Ascending aorta (tissue), 2 donors: ENCODE measurements at places on chromosomes 2 and 18.

DNA sequence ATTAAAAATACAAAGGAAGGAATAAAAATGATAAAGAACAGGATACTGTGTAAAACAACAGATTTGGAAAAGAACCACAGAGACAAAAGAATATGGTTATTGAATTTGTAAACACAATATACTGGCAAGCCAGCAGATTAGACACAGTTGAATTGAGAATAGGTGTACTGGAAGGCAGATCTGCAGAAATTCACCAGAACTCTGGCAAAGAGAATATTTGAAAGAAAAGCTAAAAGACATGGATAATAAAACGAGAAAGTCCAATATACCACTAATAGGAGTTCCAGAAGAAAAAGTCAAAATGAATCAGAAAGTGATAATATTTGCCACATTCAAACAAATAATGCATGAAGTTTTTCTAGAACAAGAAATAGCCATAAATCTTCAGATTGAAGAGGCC, 11.9 kb upstream of the NEURL3 start:
- no peak for DNase-seq

DNA sequence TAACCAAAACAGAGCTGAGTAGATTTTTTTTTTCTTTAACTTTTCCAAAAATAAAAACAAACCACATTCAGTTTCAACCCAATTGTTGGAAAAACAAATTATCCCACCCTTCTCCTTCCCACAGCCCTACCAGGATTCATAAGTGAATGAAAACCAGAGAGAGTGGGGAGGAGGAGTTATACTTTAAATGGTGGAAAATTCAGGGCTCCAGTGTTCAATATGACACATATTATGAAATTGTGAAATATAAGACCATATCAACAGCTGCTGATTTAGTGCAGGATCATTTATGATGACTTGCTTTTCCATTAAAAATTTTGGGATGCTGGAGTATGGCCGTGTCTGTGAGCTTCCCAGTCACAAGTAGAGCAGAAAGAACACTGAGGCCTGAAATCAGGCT, 26.7 kb downstream of the COLEC12 start:
- DNase-seq, result no peak

GRCh38 chr2:20195431-20196033, 29.4 kb downstream of the SDC1 start:
- DNase-seq, result no peak

GRCh38 chr2:17517481-17518211, 594 bp downstream of the RAD51AP2 start:
- DNase-seq, result no peak

DNA sequence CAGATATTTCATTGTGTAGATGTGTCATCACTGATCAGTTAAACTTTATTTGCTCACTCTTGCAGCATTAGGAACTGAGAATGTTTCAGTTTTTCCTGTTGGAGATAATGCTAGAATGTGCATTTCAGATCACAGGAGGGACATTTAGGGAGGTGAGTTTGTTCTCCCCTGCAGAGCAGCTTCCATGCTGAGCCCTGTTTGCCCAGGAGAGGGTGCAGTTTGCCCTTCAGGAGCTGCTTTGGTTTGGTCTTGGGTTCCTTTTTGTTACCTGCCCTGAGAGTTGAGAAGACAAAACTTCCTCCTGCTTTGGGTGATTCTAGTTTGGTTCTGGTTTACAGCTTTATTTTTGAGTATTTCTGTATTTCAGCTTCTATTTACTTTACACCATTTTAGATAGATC, 49.9 kb downstream of the DGKD start:
- peak; percentile 63 for DNase-seq

GRCh38 chr2:68918497-68918896, 34.2 kb downstream of the GKN2 start:
- no peak for DNase-seq

DNA sequence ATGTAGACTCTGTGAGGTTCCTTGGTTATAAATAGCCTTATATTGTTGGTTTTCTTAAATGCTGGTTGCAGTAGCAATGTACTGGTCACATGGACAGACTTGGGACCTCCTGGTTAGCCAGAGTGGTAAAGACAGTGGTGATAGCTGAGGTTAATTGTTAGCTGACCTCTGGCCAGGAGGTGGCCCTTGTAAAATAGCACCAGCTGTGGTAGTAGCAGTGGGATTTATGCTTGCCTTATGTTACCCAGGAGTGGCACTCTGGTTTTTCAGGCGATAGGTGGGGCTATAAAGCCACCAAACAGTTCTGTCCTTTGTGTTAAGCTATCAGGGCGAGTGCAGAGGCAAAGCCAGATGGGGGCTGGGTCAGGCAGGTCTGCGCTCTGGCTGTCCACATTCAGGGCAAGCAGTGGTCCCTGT, 94.8 kb upstream of the SRD5A2 start:
- no peak for DNase-seq

DNA sequence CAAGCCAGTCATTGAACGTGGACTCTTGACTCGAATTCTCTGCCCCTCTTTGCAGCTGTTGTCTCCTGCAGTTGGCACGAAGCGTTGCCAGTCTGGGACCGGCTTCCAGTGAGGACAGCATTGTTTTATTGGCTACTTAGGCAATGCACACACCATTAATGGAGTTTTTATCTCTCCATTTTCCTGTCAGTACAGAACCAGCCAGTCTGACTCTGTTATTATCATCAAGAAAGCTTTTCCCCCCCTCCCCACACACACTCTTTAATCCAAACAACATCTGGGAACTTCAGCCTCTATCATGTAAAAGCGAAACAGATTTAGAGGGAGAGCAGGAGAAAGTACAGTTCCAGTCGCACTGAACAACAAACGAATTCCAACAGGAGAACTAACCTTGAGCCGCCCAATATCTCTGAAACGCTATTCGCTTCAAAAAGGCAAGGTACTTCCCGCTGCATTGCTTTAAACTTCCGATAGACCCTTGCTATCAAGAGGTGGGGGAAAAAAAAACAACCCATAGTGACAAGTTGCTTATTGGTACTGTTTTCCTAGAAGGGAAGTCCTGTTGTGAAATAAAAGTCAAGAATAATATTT, 38.2 kb downstream of the ACVR1 start:
- no peak for DNase-seq

DNA sequence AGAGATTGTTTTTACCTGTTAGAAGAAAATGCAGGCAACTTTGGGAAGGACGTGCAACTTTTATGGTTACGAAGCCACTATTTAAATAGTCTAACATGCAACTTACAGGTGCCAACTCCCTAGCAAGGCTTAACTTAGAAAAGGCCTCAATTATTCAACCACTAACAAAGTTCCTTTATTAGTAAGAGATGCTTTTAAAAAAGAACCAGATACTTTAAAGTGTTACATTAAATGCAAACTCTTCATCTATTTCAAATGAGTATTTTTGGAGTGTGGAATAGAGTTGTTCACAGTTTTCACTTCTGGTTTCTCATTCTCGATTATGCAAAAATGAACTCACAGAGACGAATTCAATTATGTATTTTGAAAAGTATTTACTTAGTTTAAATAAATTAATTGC, 51.7 kb downstream of the PELI1 start:
- DNase-seq, result no peak

- DNase-seq, result no peak
Observed at GRCh38 chr2:56009758-56010458, 86.3 kb upstream of the EFEMP1 start.

DNA sequence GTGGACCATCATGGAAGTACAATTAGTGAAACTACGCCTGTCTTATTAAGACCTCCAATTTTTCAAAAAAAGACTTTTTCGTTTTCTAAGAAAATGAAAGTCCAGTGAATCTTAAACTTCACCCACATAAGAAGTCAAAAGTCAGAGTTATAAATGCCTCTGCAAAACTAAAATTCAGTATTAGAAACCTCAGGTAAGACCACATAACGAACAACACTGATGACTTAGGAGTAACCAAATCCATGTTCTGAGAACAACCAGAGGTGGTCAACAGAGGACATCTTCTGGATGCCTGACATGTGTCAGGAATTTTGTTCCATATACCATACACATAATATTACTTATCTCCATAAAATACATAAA, 62.4 kb downstream of the RPL31 start:
- DNase-seq, result no peak

DNA sequence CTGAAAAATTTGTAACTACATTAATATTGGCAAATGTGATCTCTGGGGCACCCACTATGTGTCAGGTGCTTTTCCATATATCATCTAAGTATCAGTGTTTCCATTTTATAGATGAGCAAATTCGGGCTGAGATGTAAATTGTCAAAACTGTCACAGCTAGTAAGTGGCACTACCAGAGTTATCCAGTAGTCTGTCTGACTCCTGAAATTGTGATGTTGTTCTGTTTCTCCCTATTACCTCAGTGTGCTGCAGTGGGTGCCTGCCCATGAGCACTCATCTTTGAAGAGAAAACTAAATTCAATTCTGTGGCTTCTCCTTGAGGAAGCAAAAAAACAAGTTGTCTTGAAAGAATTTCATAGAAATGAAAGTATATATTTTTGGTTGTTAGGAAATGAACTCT, 467.4 kb upstream of the FANCL start:
- DNase-seq, result no peak

GRCh38 chr18:59810735-59811520, 88.9 kb upstream of the PMAIP1 start:
- DNase-seq, result no peak

DNA sequence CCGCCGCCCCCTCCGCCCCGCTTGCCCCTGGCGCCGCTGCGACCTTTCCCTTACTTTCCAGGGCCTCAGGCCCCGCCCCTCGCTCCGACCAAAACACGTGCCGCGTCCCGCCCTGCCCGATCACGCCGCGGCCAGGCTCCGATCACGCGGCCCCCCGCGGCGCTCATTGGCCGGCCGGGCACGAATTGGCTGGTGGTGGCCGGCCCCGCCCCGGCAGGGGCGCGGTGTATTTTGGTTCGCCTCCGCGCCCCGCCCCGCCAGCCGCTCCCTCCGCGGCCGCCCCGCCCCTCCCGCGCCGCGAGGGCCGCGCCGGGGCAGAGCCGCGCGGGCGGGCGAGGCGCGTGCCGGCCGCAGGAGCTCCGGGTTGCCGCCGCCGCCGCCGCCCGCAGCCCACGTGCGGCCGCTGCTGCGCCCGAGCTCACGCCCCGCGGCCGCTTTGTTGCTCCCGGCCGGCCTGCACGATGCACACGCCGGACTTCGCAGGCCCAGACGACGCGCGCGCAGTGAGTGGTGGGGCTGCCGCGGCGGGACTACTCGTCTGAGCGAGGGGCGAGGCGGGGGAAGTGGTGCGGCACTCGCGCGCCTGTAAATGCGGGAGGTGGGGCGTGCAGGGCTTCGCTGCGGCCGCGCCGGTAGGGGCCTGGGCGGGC, at the start of gene KLF11:
Gene KLF11, plus strand, starts transcription at position 295 of the 650 bp plus-strand sequence. Its CDS starts 167 bp downstream, at position 462.
- peak; percentile 81 for DNase-seq

- DNase-seq, result no peak
Observed at GRCh38 chr2:11874861-11875260, 128.4 kb downstream of the LPIN1 start.

- no peak for DNase-seq
Observed at GRCh38 chr18:35616664-35617423, 35.3 kb downstream of the GALNT1 start.

DNA sequence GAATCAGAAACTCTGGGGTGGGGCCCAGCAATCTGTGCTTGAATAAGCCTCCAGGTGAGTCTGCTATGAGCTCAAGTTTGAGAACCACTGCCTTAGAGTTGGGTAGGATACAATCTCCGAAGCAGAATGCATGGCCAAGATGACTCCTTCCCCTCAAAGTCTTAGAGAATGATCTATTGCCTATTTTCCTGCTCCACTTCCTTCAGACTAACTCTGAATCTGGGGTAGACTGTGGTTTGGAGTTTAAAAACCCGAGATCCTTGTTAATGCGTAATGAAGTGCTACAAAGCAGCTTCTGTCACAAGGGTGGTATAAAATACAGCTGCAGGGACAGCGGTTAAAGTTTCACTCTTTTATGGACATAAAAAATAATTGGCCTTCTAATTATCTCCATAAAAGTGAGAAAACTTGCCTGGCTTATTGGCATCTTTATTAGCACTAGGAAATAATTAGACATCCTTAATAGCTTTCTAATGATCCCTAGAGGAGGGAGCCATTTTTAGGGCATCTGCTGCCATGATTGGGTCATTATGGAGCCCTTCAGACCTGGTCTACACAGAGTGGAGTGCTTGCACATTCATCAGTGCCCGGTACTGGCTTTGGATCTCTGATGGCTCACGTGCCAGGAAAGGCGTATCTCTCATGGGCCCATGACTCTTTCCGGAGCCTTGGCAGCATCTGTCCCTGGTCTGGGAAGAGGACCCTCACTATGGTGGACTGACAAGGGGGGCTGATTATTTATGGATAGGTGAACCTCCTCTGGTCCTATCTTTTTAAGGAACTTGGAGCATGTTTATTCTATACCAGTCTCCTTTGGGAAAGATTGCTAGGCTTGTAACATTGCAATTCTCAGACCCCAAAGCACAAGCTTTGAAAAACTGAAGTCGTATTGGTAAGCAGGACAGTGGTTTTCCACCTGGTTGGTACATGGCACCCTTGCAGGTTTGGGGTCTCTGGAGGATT, 28.2 kb downstream of the SIX2 start:
- no peak for DNase-seq

DNA sequence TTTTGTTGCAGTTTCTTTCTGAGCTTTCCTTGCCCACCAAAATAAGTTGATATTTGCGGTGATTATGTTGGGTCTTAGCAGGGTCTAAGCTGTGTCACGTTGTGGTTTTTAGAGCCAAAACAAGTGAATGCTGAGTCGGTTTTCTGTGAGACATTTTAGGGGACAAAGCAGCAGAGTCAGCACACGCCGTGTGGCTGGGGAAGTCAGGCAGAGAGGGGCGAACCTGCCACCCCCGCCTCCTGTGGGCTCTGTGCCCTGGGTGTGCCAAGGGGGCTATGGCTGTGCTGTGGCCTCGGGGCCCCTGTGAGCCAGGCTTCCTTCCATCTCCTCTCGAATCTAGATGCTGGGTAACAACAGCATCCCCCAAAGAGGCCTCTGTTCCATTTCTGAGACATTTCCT, 30.8 kb upstream of the TMEM87B start:
- no peak for DNase-seq

GRCh38 chr2:137302957-137303356, 537.6 kb downstream of the THSD7B start:
- no peak for DNase-seq

- no peak for DNase-seq
Observed at GRCh38 chr18:74175658-74176057, 27.3 kb downstream of the TIMM21 start.

GRCh38 chr2:15835991-15836688, 104.2 kb upstream of the MYCN start:
- DNase-seq, result no peak

GRCh38 chr2:101232770-101233169, 19.9 kb upstream of the CNOT11 start:
- DNase-seq, result no peak

- DNase-seq, result no peak
Observed at GRCh38 chr18:78701771-78702396, 277.7 kb upstream of the SALL3 start.

DNA sequence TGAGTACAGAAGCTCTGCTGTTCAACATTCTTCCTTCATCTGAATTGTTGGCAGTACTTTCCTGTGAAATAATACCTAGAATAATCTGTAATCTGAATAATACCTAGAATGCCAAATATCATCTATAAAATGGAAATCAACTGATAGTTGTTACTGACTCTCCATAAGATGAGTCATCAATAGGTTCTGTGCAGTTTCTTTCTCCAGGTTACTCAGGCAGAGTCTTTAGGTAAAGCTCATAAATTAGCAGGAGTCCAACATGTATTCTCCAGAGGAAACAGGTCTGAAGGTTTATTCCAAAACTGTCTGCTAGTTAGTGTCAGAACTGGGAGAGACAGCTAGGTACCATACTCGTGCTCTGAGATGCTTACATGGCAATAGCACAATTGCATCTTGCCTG, 282.0 kb upstream of the MAP2 start:
- DNase-seq, result no peak
